ENCODE measurements at places on chromosomes 16 and 17. TPM values are rescaled to one million over a fixed set of nuclear protein-coding genes. Genes with fewer than 3 reads are reported as not detected.

NACA2 gene
- total RNA-seq, result not detected

TEDC2 gene
- 8.3 TPM for total RNA-seq

CDK5R1 gene
- 1.2 TPM for total RNA-seq

DNA sequence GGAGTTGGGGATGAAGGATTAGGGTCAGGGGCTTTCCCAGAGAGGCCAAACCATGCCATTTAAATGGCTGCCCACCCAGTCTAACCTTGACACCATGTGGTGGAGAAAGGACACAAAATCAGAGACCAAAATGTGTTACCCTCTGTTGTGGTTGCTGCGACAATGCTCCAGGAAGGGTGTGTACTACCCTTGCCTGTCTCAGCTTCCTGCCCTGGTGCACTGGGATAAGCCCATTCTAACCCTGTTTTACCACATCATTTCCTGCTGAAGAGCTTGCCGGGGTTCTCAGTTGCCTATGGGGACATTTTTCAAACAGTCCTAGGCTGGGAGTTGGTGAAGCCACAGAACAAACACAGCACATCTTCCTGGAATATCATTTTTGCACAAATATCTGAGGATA, 4.9 kb downstream of the OR4D1 start:
- H3K4me1 ChIP-seq, result no peaks in the 10 kb centered on the region
- no peak overlapping the region for H3K4me3 ChIP-seq
- H3K36me3 ChIP-seq, result no peaks in the 10 kb centered on the region
- no peak for DNase-seq
- H3K27me3 ChIP-seq, result peaks cover 39% of the 10 kb centered on the region

GRCh38 chr17:3003296-3004149, 59.9 kb downstream of the OR1D5 start:
- peaks cover 5% of the 10 kb centered on the region for H3K4me1 ChIP-seq
- DNase-seq, result no peak
- no peaks in the 10 kb centered on the region for H3K27me3 ChIP-seq
- H3K4me3 ChIP-seq, result peak overlapping the region; percentile 12

- H3K4me1 ChIP-seq, result peaks cover 33% of the 10 kb centered on the region
- H3K27ac ChIP-seq, result no peak overlapping the region
- H3K27me3 ChIP-seq, result no peaks in the 10 kb centered on the region
- peak; percentile 69 for DNase-seq
- H3K4me3 ChIP-seq, result no peak overlapping the region
- no peaks in the 10 kb centered on the region for H3K36me3 ChIP-seq
Measured at GRCh38 chr16:8885674-8886592, 3.8 kb downstream of the LITAFD start.

- DNase-seq, result no peak
- peaks cover 5% of the 10 kb centered on the region for H3K27me3 ChIP-seq
- H3K36me3 ChIP-seq, result no peaks in the 10 kb centered on the region
- no peak overlapping the region for H3K4me3 ChIP-seq
Measured at GRCh38 chr17:27783440-27784350, 16.6 kb downstream of the NOS2 start.

DNA sequence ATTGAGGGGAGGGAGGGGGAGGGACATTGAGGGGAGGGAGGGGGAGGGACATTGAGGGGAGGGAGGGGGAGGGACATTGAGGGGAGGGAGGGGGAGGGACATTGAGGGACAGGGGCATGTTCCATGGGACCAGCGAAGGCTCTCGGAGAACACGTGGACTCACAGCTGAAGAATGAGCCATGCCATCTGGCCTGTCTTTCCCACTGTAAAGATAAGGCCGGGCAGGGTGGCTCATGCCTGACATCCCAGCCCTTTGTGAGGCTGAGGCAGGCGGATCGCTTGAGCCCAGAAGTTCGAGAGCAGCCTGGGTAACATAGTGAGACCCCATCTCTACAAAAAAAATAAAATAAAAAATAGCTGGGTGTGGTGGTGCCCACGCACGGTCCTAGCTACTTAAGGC, 32.5 kb downstream of the RPH3AL start:
- no peak for DNase-seq
- H3K36me3 ChIP-seq, result no peaks in the 10 kb centered on the region
- H3K4me3 ChIP-seq, result no peak overlapping the region
- no peak overlapping the region for H3K27ac ChIP-seq

Data from GM23248 (cell line).